Left lung (tissue), 14 donors: ENCODE measurements at places on chromosomes 16 and 17. TPM values are rescaled to one million over a fixed set of nuclear protein-coding genes. Genes with fewer than 3 reads are reported as not detected.
A peak's percentile ranks its signal among the peaks of the same experiment; 100 is the strongest.

- H3K27ac ChIP-seq = no peak overlapping the region
- H3K36me3 ChIP-seq = no peaks in the 10 kb centered on the region
- H3K4me3 ChIP-seq = no peak overlapping the region
- H3K27me3 ChIP-seq = no peaks in the 10 kb centered on the region
Observed at GRCh38 chr16:83907631-83908250, 8.8 kb downstream of the MLYCD start.

BAIAP3 gene
- 6.0 TPM for total RNA-seq

DNA sequence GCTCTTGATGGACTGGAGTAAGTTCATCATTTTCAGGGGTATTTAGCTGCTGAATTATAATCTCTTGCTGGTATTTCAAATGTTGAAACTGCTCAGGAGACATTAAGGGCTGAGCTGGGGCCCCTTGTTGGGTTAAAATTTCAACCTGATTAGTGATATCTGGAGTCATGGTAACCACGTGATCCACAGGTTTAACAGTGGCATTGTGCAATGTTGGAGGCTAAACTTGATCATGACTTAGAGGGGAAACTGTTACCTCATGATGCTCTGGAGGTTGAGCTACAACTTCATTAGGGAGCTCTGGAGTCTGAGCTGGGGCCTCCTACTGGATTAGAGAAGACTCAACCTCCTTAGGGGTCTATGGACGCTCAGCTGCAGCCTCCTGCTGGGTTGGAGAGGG lies 17.2 kb upstream of the MPP2 start:
- no peak overlapping the region for H3K4me3 ChIP-seq
- peaks cover 10% of the 10 kb centered on the region for H3K27me3 ChIP-seq
- DNase-seq = no peak
- no peaks in the 10 kb centered on the region for H3K36me3 ChIP-seq
- no peak overlapping the region for H3K27ac ChIP-seq

DNA sequence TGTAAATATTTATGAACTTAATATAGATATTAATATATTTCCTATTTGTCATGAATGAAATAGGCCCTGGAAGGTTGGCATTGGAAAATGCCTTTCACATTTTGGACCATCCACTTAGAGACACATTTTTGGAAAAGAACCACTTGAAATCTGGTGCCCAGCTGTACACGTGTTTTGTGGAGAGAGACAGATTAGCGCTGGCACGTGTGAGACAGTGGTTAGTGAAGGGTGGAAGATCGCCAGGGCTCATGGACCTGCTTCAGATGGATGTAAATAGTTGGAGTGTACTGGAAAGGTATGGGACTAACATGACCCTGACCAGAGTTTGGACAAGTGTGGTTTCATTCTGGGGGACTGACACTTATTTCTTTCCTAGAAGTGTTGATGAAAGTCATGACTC lies 222.9 kb downstream of the PRKCA start:
- H3K4me1 ChIP-seq = no peaks in the 10 kb centered on the region
- no peak for DNase-seq
- no peak overlapping the region for H3K27ac ChIP-seq
- no peak overlapping the region for H3K4me3 ChIP-seq

DNA sequence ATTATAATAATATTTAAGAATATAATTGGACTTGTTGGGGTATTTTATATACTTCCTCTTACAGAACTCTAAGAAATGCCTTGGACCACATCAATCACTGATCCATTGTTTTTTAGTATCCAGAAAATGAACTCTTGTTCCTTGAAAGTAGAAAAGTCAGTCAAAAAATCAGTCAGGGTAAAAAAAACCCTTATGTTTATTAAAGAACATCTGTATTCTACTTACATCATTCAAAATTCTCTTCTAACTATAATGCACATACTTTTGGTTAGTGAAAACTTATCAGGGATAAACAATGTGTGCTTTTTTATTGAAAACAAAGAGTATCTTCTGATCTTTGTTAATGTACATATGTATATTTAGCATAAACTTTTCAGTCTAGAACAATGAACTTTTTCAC lies 23.5 kb upstream of the CDR2 start:
- H3K4me3 ChIP-seq = no peak overlapping the region
- DNase-seq = no peak
- H3K4me1 ChIP-seq = no peaks in the 10 kb centered on the region
- no peaks in the 10 kb centered on the region for H3K27me3 ChIP-seq

DNA sequence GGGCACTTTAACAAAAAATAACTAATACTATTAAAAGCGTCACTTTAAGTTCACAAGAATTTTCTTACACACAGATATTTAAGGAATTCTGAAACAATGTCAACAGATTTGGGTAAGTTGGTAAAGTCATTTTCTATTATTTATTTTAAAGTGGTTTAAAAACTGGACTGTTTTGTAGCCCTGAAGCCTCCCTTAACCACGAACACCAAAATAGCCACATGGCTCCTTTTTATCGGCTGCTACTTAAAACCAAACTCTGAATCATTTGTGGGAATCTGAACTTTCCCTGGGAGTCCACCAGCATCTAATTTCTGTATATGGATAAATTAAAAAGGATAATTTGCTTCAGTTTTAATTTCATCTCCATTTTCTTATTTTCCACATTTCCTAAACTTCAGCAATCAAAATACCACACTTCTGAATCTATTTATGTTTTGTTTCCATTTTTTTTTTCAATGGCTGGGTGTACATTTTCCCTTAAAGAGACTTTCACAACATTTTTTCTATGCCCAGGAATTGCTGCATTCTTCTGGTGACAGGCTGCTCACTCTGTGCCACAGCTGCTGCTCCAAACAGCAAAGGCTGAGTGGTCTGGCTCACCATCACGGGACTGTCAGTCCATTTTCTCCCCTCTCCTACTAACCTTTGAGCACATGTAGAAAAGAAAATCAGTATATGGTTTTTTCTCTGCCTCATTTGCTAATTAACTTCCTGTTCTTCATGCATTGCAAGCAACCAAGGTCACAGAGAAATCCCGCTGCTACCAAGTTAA lies 255.5 kb upstream of the KCNJ16 start:
- H3K27me3 ChIP-seq = no peaks in the 10 kb centered on the region
- H3K36me3 ChIP-seq = no peaks in the 10 kb centered on the region
- no peak overlapping the region for H3K27ac ChIP-seq
- DNase-seq = no peak
- no peaks in the 10 kb centered on the region for H3K4me1 ChIP-seq

GRCh38 chr16:88303890-88304819 lies 78.6 kb upstream of the ZNF469 start:
- peak; percentile 73 for DNase-seq
- peaks cover 8% of the 10 kb centered on the region for H3K4me1 ChIP-seq
- no peak overlapping the region for H3K27ac ChIP-seq
- H3K27me3 ChIP-seq = peaks cover 17% of the 10 kb centered on the region
- no peak overlapping the region for H3K4me3 ChIP-seq

GRCh38 chr17:70498631-70499030 lies 329.3 kb downstream of the KCNJ2 start:
- no peaks in the 10 kb centered on the region for H3K27me3 ChIP-seq
- peaks cover 7% of the 10 kb centered on the region for H3K4me1 ChIP-seq
- H3K27ac ChIP-seq = no peak overlapping the region
